ENCODE measurements at places on chromosomes 2 and 18.

DNA sequence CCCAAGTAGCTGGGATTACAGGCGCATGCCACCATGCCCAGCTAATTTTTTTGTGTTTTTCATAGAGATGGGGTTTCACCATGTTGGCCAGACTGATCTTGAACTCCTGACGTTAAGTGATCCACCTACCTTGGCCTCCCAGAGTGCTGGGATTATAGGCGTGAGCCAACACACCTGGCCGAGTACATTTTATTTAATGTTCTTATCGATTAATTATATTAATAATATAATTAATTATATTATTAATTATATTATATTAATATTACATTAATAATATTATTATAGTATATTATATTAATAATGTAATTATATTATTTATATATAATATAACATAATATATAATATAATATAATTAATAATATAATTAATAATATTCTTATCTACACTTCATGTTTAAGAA is 101.4 kb downstream of the CCDC85A start:
- no peak for DNase-seq

GRCh38 chr2:501130-501529 is 176.1 kb downstream of the TMEM18 start:
- no peak for DNase-seq

GRCh38 chr2:165161510-165161909 is 42.3 kb downstream of the SCN3A start:
- no peak for DNase-seq

- no peak for DNase-seq
Measured at GRCh38 chr2:59177748-59178147, 936.6 kb upstream of the FANCL start.

- no peak for DNase-seq
Measured at GRCh38 chr2:108363908-108364225, 13.9 kb upstream of the SULT1C4 start.

DNA sequence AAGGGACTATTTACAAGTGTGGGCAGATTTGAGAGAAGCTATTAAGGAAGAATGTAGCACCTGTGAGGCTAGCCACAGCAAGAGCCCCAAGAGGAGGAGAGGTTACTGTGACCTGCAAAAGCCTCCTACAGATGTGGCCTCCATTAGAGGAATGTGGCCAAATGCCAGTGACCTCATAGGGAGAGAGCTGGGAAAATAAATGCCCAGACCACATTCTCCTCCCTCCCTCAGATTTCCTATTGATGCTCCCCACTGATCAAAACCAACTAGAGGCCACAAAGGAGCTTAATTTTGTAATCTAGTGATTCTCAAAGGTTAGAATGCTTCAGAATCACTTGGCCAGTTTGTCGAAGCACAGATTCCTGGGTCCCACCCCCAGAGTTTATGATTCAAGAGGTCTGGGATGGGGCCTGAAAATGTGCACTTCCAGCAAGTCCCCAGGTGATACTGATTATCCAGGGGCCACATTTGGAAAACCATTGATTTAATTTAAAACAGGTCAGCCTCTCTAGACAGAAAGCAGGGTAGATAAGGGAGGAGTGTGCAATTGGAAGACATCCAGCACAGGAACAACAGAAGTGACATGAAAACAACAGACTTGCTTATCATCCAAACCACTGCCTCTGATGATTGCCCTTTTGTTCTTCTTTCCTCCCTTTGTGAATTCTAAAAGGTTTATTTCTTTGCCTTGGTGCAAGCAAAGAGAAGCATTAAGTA is 61.2 kb upstream of the RBBP8 start:
- no peak for DNase-seq

GRCh38 chr2:235085476-235085875 is 133.7 kb downstream of the SH3BP4 start:
- no peak for DNase-seq

DNA sequence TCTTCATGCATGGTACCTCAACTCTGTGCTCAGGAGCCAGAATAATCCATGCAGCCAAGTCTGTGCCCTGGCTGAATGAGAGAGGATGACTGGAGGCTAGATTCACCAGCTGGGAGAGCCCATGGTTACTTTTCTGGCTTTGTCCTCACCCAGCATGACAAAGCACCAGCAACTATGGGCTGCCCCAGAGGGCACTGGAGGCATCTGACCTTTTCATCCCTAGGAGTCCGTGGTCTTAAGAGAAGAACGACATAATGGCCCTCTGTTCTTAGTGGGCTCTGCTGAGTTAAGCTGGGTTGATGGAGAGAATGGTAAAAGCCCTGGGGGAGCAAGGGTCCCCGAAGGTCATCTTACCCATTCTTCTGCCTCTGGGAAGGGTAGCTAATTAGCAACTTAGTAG is 54.6 kb upstream of the TNP1 start:
- no peak for DNase-seq

DNA sequence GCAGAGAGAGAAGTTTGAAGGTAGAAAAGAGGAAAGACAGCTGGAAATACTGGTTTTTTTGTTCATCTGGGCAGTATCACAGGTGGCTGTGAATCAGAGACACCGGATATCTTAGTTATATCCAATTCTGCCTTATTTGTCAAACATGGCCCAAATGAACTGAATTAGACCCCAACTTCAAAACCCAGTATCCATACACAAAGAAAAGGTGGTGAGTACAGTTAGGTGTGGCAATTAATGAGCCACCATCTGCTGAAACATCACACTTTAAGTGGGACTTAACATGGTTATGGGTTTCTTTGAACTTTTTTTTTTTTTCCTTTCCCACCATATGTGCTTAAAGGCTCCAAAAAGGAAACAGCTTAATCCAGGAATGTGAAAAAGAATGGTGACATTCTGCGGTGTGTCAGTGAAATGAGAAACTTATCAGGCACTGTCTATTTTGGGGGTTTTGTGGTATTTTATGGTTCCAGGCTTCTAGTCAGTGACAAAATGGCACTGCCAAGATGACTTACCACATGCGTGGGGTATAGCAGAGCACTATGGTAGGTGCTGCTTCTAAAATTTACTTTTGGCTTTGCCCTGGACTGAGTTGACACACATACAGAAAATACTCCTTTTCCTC is 5.0 kb upstream of the TMEM178A start:
- DNase-seq, result no peak

DNA sequence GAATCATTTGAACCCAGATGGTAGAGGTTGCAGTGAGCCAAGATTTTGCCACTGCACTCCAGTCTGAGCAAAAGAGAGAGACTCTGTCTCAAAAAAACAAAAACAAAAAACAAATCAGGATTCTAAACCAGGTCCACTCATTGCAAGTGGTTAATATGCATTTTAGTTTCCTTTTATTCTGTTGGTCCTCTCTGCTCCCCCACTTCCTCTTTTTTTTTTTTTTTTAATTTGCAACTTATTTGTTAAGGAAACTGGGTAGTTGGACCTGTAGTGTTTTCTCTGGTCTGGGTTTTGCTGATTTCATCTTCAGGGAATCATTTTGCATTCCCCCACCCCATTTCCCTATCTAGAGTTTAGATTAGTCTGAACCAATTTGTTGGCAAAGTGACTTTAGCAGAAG is 14.0 kb downstream of the FER1L5 start:
- DNase-seq, result no peak

DNA sequence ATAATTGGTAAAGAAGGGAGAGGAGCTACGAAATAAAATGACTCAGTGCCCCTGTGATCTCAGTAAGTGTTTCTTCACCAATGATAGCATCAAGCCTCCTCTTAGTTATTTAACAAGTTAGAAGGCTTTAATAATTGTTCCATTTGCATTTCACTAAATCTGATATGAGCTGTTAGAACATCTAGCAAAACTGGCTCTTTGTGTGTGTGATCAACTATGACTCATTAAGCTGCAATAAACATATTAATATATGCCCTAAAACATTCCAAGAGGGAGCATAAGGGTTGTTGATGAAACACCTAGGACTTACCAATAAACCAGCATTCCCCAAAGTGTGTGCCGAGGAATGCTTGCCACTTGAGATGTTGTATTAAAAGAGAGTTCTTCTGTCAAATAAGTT is 115.2 kb downstream of the OSBPL6 start:
- DNase-seq, result no peak

DNA sequence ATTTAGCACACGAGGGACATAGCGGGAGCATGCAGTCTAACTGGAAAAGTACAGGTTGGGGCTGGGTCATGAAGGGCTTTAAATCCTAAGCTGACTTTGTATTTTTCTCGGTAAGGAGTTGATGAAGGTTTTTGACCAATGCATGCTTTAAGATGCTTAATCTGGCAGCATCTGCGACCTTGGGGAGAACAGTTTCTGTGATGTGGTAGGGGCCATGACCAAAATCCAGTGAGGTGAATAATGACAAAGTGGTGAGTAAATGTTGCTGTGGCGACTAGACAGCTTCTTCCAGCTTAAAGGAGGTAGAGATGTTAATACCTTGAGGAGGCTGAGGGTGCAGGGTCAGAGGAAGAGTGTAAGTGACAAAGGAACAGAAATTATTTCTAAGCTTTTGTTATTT is 174.6 kb upstream of the ALPP start:
- no peak for DNase-seq

DNA sequence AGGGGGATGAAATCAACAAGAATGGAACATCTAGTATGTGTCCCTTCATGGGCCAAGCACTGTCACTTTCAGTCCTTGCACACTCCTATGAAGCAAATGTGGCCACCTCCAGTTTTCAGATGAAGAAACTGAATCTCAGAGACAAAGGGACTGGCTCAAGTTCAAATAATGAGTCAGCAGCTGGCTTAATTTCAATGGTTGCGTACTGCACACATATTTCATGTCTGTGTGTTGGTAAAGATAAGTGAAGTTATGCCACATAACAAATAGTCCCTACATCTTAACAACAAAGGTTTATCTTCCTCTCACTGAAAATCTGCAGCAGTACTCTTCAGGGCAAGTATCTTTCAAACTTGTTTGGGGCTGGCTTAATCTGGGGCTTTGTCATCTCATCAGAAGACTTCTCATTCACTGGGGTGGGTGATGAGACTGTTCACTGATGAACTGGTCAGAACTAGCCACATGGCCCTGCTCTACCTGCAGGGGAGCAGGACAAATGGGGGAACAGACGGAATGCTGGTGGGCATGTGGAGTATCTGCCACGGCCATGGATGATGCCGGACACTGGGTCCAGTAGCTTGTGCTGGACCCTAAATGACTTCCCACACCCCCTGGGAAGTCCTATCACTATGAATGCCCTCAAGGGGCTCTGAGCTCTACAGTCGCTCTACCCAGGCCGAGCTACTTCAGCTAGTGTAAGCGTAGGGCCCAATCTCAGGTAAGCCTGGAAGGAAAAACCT is 263.2 kb downstream of the CYP26B1 start:
- DNase-seq, result peak; percentile 36

DNA sequence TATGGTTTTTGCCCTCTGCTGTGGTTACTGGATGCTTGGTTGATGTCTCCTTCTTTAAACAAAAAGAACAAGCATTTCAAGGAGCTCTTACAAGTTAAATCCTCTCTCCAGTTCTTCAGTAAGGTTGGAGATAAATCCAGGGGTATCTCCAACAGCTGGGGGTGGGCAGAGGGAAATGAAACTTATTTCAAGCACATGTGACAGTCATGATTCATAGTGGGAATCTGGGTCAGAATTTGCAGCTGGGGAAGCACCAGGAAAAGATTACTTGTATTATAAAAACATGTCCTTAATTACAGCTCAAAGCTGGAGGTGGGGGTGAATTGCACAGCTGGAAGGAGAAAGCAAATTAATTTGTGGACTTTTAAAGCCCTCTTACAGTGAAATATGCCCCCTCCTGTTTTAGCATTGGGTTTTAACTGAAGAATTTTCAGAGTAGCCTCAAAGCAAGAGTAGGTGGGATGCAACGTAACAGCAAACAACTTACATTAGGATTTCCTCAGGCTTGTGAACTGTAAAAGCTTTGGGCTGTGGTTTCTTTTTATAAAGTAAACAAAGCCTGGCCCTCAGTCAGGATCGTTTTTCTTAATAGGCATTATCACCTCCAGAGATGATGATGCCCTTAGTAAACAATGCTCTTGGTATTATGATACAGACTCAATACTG is 596.4 kb downstream of the NYAP2 start:
- DNase-seq, result no peak

DNA sequence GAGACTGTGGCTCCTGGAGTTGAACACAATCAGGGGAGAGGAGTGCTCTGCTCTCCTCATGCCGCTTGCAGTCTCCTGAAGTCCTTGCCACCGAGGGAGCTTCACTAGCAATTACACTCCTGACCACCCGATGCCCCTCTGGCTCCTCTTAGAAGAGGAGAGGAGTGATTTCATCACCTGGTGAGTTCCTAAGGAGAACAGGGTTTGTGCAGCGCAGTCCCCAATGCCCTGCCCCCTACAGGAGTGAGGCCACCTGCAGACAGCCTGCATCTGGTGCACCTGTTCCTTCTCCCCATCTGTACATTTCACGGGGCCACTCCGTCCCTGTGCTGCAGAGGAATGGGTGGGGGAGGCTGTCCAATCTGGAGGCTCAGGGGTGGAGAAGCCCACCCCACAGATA is 267.2 kb downstream of the HRH4 start:
- no peak for DNase-seq

DNA sequence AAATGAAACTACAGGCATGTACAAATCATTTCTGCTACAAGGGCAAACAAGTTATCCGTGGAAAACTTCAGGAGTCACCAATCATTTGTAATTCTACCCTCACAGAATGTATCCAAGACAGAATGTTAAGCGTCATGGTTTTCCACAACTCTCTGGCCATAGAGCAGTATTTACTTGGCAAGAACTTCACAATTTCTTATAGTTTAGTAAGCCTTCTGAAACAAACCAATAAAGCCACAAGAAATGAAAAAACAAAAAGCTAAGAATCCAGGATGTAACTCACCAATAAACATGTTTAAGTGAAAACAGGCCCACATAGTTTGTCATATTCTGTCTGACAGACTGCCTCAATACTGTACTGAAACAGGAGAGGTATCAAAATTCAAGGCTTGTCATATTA is 70.3 kb downstream of the LNPK start:
- no peak for DNase-seq

DNA sequence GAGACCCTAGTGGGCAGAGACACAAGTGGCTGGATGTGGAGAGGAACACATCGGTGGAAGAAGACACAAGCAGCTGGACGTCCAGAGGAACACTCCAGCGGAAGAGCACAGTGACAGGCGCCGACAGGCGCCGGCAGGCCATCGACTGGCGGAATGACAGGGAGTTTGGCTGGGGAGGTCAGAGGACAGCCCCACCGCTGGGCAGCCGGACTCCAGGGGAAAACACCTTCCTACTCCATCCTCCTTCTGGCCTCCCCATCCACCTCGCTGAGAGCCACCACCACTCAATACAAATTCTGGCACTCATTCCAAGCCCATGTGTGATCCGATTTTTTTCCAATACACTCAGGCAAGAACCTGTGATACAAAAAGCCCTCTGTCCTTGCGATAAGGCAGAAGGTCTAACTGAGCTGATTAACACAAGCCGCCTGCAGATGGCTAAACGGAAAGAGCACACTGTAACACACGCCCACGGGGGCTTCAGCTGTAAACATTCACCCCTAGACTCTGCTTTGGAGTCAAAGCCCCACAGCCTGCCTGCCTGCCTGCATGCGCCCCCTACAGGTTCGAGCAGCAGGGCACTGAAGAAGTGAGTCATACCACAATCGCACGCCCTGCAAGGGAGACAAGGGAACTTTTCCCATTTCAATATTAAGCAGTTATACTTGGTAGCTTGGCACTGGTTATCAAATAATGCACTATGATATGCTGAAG is 50.2 kb upstream of the LRP1B start:
- no peak for DNase-seq
